Glutamatergic neuron (in vitro differentiated cells): ENCODE measurements at places on chromosomes 12 and 14. TPM values are rescaled to one million over a fixed set of nuclear protein-coding genes. Genes with fewer than 3 reads are reported as not detected.
A peak's percentile ranks its signal among the peaks of the same experiment; 100 is the strongest.

HIGD1C gene
- total RNA-seq = not detected

GRCh38 chr12:38831715-38832114 is 73.7 kb downstream of the CPNE8 start:
- no peak for DNase-seq

GRCh38 chr14:105951399-105951798 is 425.0 kb downstream of the TMEM121 start:
- DNase-seq = no peak

AREL1 gene
- 69.7 TPM for total RNA-seq

GRCh38 chr14:72366619-72367018 is 434.4 kb downstream of the RGS6 start:
- no peak for DNase-seq

DNA sequence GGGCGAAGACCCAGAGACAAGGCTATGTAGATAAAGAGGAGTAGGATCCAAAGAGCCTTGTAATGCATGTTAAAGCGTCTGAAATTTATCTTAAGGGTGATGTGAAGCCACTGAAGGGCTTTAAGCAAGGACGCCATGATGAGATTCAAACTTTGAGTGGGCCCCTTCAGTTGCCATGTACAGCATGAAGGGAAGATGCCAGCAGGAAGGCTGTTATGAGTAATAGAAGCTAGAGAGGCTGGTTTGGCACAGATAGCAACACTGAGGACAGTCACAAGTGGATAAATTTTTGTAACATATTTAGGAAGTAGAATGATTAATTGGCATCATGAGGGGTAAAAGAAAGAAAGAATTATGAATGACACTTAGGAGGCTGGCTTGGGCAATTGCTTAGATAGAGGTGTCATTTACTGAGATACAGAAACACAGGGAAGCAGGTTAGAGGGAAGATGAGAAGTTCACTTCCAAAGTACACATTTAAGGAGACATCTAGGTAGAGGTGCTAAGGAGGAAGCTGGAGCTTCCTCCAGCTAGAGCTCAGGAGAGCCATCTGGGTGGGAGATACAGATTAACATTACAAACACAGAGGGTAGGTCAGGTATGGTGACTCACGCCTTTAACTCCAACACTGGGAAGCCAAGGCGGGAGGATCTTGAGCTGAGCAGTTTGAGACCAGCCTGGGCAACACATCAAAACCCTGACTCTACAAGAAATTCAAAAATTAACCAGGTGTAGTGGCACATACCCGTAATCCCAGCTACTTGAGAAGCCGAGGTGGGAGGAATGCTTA is 13.7 kb downstream of the ATG2B start:
- no peak for DNase-seq

GRCh38 chr14:99389174-99389826 is 91.4 kb downstream of the SETD3 start:
- peak; percentile 40 for DNase-seq

- DNase-seq = no peak
Observed at GRCh38 chr14:69999261-69999674, 120.1 kb downstream of the SMOC1 start.

ADAM21 gene
- not detected for total RNA-seq

AKAP3 gene
- 3.3 TPM for total RNA-seq
